ENCODE measurements at places on chromosomes 6 and 20.

- no peak for DNase-seq
These were observed 58.3 kb downstream of the SERAC1 start for GRCh38 chr6:158109748-158110147.

DNA sequence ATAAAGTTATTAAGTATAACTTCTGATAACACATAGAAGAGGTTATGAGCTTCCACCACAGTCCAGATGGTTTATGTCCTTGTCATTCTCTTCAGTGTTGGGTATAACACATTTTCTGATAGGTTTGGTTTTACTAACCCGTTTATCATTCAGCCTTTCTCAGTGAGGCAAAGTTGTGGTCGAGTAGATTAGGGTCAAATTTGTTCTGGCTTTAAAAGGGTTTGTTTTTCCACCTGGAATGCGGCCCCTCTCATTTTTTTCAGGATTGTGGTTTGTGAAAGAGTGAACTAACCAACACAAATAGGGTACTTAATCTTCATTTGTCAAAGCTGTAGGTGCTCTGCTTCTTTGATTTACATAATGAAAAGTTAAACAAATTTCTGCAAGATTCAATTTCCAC, 204.2 kb upstream of the ASCC3 start:
- no peak for DNase-seq

- DNase-seq = no peak
These were observed 54.0 kb downstream of the PLG start for GRCh38 chr6:160756021-160756420.

DNA sequence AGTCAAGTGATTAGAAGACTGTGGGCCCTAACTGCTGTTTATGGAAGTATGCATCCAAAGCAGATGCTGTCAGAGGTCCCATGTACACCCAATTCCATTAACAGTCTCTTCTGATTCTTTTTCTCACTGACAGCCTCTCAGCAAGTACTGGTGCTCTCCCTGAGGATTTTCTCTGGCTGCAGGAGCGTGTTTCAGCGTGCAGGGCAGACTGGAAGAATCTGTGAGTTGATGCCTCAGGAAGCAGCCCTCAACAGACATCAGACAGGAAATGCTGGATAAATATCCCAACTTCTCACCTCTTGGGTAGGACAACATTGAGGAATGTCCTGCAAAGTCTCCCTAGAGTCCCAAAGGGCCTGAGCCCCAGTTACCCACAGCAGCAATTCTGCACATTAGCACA, 40.8 kb downstream of the ANKEF1 start:
- no peak for DNase-seq

GRCh38 chr6:30323806-30324205, 2.9 kb upstream of the TRIM39 start:
- no peak for DNase-seq

DNA sequence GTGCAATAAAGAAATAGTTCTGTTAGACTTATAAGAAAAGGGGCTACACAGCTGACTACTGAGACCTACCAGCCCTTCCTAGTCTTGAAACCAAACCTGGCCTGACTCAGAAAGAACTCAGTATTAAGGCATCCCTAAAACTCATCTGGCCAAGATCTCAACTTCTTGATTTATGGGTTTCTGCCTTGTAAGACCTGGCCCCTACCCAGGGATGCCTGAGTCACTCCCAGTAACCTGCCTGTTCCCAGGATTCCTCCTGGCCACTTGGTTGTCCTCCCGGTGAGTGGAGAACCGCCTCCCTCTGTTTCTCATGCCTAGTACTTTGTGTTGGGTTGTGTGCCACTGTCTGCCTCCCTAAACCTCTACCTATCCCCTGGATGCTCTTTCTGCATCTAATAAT, 189.4 kb upstream of the PREP start:
- DNase-seq = no peak

GRCh38 chr20:8216375-8217200, 84.5 kb downstream of the PLCB1 start:
- no peak for DNase-seq

DNA sequence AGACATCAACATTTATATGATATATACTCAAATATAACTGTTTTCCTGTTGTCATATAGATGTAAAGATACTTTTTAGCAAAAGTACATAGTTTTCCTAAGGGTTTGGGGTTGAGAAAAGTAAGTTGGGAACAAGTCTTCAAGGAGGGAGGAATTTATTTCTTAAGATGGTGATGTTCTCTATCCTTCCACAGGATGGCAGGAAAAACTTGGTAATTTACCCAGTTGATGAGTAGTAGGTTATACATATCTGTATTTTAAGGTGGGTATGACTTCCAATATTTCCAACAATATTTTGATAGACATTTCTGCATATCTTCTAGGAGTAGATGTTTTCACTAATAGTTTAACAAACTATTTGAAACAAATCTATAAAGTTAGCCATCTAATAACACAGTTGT, 254.4 kb downstream of the RIMS1 start:
- DNase-seq = no peak

Measured in stimulated activated CD8-positive, alpha-beta memory T cell treated with anti-CD3 and anti-CD28 coated beads, Interleukin-15, amount 100 ng/mL, for 48 hours (primary cell).